ENCODE measurements at places on chromosomes 5 and 9.

DNA sequence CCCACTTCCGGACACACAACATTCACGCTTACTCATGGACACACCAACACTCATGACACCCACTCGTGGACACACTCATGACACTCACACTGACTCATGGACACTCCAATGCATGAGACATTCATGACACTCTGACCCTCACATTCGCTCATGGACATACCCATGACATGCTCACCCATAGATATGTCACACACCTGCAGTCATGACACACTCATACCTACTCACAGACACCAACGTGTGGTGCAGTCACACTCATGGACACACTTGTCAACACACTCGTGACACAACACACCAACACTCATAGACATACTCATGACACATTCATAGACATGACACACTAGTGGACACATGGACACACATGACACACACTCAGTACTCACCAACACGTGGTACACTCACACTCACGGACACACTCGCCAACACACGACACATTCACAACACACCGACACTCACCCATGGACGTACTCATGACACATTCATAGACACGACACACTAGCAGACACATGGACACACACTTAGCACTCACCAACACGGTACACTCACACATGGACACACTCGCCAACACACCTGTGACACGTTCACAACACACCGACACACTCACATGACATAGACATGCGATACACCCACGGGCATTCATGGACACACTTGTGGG lies 73.4 kb downstream of the PHF2 start:
- no peak for DNase-seq

DNA sequence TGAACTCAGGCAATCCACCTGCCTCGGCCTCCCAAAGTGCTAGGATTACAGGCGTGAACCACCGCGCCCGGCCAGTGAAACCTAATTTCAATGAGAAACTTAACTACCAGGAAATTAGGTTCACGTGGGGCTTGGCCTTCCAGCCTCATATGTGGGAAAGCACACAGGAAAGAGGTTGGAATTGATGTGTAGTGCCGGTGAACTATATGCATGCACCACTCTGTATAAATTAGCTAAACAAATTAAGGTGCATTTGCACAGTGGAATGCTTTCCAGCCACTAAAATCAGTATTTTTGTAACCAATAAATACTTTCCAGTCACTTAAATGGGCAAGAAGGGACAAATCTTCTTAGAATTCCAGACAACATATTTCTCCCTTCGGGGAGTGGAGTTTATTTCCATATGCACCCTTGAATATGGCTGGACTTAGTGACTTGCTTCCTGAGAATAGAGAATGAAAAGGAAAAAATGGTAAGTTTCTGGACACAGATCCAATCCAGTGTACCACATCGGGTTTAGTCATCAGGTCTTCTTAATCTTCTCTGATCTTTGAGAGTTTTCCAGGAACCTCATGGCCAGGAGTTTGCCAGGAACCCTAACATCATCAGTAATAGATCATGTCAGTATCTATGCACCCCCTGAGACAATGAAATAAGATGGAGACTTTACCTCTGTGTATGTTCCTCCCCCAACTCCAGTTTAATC lies 24.9 kb downstream of the ATOX1 start:
- no peak for DNase-seq

DNA sequence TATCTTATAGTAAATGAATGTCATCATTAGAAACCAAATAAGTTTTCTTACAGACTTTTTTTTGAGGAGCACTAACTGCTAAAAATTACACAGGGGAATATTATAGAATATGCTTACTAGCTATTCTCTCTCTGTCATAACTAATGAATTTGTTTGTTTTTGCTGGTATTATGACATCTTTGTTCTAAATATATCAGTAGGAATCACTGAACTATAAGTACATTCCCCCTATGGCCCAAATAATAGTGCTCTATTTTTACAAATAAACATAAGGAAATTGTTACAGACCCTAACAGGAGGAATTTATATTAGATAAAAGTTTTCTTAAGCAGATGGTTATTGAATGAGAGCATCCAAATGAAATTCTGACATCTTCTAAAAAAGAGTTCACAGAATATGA lies 83.0 kb upstream of the RIOK2 start:
- DNase-seq: no peak

DNA sequence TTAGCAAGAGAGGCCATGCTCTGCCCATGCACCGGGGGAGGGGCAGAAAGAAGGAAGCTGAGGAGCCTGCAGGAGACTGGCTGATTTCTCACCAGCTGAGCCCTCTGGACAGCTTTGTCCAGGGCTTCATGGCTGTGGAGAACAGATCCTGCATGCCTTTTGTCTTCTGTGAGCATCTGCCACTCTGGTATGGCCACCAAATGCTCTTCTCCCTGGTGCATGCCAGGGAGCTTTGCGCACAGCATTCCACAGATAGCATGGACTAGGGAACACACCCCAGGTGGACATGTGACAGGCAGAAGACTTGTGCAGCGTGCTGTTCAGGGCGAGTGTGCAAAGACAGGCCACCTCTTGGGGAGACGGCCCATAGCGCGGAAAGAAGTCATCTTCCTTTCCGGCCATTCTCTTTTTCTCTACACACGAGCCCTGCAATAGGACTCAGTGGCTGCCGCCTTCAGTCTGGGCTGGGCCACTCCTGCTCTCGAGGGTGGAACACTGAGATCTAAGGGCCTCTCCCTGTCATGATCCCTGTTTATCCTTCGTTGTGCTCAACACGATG lies 56.7 kb downstream of the GADD45G start:
- no peak for DNase-seq

DNA sequence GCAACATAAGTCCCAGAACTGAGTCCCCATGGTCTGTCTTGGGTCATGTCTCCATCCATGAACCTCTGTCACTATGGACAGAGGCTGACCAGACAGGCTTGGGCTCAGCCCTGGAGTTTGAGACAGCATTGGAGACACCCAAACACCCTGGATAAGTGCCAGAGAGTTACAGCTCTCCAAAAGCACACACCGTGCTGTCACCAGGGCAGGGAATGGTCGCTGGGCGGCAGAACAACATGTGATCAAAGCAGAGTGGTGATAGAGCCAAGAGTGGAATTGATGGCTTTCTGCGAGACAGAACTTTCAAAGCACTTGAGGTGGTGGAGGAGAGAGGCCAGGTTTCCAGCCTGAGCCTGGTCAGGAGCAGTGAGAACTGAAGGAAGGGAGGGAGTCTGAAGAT lies 50.1 kb downstream of the DRD1 start:
- no peak for DNase-seq

Measured in stimulated activated CD4-positive, alpha-beta T cell treated with anti-CD3 and anti-CD28 coated beads, Interleukin-2, amount 100 ng/mL, for 24 hours (primary cell).